Central memory CD4-positive, alpha-beta T cell (primary cell): ENCODE measurements at places on chromosomes 5 and 9.

- no peak for DNase-seq
Measured at GRCh38 chr9:444528-444927, 229.9 kb downstream of the DOCK8 start.

DNA sequence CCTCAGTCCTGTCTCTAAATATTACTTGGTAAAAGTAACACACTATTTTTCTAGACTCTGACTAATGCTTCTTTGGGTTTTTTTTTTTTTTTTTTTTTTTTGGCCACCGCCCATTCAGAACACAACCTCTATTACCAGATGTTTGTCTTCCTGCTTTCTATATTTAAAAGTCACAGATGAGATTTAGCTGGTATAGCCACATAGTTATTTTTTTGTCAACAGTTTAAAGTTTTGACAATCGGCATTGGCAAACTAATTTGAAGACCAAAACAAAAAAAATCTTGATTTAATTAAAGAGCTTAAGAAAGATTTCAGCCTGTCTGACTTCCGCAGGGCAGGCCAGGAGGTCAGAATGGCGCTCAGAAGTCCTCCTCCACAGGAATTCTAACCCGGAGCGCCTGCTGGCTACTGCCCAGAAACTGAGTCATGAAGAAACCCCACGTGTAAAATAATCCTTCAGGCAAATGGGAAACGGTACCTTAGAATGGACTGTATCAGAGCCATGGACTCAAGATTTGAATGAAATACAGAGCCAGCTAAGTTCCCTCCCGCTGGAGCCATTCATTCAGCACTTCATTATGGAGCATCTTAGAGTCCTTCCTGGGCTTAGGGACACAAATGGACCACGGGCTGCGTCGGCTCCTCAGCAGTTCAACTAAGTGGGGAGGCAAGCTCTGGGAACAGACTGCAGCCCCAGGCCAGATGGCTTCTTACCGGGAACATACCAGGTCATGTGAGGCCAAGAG lies 55.6 kb downstream of the PTPDC1 start:
- no peak for DNase-seq

DNA sequence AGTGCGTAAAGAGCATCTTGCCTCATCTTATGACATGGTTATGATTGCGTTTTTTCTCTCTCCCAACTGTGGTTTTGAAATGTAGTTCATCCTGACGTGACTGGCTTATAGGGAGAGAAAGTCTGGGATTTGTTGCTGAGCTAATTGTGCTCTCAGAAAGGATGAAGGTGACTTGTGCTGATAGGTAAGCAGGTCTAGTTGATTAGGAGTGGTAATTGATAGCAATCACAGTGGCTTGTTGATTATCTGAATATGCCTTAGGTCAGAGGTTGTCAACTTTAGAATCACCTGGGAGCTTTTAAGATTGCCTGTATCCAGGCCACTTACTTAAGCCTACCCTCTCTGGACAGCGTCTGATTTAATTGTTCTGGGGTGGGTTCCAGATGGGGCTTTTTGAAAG lies 117.8 kb downstream of the TLE4 start:
- DNase-seq = no peak

- no peak for DNase-seq
Measured at GRCh38 chr9:38334234-38334633, 58.3 kb upstream of the ALDH1B1 start.

DNA sequence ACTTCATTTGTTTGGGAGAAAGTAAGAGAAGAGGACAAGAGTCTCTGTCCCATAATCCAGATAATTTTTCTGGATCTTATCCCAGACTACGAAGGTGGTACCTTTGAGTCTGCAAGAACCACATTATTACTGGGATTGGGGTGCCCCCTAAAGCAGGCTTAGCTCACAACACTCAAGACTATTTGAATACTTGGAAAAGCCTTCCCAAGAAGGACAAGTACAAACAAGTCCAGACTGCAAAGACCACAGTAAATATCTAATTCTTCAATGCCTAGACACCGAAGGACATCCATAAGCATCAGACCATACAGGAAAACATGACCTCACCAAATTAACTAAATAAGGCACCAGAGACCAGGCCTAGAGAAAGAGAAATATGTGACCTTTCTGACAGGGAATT lies 40.2 kb upstream of the TMED7 start:
- no peak for DNase-seq

- DNase-seq = no peak
Measured at GRCh38 chr5:178770621-178771020, 40.2 kb upstream of the ZNF354A start.

DNA sequence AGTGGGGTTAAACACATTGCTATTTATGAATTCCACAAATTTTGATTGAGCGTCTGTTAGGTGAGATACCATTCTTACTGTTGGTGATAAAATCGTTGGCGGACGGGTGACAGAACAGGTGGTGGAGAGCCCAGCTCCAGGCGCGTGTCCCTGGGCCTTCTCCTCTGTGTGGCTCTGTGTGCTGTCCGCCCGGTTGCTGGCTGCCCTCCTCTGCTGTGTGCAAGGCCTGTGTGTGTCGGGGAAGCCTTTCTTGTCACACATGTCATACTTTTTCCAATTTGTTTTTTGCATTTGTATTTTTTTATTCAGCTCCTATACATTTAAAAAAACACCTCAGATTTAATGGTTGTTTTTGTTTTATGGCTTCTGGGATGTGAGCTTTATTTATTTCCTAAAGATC lies 33.9 kb downstream of the TENT4A start:
- no peak for DNase-seq

- DNase-seq = peak; percentile 72
Measured at GRCh38 chr9:89743573-89744254, 138.9 kb downstream of the GADD45G start.

GRCh38 chr5:133332439-133333024 lies 279.8 kb downstream of the FSTL4 start:
- DNase-seq = no peak

GRCh38 chr5:42721484-42721883 lies 35.1 kb upstream of the CCDC152 start:
- no peak for DNase-seq

GRCh38 chr9:71003346-71003745 lies 118.1 kb downstream of the TRPM3 start:
- no peak for DNase-seq

DNA sequence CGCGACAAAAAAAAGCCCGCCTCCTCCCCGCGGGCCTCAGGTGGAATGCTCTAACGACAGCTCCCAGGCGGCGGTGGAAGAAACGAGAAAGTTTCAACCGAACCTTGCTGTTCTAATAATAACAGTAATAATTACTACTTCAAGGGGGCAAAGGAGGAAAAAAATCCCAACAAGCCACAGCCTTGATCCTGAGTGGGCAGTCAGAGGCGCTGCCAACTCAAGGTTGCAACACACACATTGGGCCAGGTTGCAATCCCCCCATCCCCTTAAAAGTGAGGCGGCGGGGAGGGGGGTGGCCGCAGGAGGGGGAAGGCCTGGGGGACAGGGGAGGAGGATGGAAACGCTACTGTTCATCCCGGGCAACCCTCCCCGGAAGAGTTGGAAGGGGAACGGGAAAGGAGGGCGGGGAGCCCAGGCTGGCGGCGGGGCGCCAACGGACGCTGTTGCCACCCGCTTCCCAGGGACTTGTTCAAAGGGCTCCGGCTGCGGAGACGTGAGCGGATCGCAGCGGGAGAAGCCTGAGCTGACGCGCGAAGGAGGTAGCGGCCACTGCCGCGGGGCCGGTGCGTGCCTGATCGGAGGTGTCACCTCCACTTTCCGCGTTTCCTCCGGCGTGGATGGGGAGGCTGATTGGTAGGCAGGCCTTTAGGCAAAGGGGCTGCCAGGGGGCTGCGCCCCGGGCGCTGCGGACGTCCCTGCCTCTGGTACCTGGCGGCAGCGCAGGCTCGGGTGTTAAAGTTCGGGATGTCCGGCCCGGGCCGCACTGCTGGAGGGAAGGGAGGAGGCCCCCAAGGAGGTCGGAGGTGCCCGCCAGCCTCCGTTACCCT lies 647 bp downstream of the SMARCA2 start:
- DNase-seq = peak; percentile 59

DNA sequence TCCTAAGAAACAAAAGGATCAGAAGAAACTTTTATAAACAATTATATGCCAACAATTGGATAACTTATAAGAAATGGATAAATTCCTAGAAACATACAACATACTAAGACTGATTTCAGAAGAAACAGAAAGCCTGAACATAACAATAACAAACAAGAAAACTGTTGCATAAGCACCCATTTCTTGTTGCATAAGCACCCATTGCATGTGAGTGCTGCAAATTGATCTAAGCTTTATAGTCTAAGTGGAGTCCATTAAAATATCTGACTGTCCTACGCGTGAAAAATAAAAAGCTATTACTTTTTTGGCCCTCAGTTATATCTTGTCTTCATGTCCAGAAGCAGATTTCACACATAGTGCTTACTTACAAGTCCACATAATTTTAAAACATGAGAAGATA lies 19.3 kb downstream of the TYRP1 start:
- DNase-seq = no peak

DNA sequence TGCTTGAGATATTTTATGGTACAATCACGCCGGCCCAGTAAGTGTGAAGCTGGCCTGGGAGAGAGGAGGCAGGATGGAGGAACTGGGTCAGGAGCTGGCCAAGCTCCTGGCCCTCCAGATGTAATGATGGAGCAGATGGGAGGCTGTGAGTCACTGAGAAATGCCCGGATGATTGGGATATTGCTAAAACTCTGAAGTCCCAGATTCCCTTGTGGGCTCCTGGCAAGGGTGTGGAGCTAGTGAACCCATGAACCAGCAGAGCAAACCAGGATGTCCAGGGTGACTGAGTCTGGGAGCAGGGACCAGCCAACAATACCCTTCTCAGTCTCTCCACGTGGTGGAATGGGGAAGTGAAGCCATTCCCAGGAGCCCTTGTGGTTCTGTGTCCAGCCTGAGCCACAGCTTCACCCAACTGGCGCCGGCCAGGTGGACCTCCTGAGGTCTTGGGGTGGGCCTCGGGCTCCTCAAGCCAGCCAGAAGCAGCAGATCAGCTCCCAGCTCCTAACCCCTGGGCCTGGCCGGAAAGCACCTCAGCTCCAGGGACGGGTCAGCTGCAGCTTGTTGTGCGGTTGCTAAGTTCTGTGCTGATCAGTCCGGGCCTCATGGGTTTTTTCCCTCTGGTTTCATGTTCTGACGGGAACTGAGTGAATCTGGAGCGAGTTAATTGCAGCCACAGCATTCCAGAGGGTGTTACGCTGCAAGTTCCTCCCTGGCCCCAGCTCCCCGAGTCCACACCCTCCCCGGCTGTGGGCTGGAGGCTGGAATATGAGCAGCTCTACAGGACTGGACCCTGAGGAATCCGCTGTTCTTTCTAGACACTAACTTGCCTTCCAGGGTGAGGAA lies 37.6 kb downstream of the DUSP1 start:
- DNase-seq = no peak

DNA sequence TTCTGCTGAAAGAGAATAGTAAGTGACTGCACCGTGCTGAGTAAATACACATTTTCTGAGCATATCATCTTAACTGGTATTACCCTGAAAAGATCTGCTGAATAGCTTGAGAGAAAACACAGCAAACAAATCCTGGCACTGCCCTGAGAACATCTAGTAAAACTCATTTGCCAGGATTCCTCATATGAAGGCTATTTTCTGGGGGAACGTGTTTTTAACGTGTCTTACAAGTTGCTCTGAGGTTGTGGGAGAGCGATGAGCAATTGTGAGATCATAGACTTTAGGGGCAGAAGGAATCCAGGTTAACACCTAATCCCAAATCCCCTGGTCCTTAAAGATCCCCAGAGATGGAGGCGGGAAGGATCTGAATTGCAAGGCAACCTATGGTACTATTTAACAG lies 331.9 kb upstream of the RFX3 start:
- no peak for DNase-seq
